Tibial artery (tissue), 4 donors: ENCODE measurements at places on chromosomes 6 and 20.

GRCh38 chr20:47818996-47819609 lies 33.8 kb upstream of the SULF2 start:
- DNase-seq, result no peak

DNA sequence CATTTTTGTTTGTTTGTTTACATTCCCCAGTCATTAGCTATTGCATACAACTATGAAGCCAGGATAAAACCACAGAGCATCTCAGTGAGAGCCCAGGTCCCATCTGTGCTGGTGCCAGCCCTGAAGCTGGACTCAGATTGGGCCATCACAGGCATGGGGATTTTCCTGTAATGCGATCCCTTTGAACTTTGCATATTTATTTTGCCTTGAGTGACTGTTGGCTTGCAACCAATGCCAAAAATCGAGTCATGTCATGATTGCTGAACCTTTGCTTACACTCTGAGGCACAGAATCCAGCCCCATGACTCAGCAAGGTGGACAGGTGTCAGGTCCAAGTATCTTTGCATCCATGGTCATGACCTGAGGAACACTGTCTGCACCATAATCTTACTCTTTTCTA lies 46.2 kb upstream of the GGTLC1 start:
- no peak for DNase-seq

GRCh38 chr20:22836877-22837276 lies 198.2 kb upstream of the SSTR4 start:
- DNase-seq, result no peak

GRCh38 chr20:17972121-17972520 lies 3.3 kb downstream of the MGME1 start:
- no peak for DNase-seq

DNA sequence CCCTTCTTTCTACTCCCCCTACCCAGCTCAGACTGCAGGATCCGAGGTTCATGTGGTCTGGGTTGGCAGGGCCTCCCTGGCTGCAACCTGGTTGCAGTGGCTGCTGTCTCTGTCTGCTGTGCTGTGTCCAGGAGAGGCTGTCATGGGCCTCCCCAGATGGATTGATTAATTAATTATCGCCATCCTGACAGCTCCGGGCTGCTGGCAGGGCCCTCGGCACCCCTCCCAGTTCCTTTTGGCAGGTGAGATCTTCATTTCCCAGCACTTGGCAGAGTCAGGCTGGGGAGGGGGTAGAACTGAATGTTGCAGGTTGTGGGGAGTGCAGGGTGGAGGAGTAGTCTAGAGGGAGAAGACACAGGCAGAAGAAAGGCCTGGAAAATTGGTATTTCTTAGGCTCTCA lies 56.7 kb upstream of the ZFAND3 start:
- no peak for DNase-seq

DNA sequence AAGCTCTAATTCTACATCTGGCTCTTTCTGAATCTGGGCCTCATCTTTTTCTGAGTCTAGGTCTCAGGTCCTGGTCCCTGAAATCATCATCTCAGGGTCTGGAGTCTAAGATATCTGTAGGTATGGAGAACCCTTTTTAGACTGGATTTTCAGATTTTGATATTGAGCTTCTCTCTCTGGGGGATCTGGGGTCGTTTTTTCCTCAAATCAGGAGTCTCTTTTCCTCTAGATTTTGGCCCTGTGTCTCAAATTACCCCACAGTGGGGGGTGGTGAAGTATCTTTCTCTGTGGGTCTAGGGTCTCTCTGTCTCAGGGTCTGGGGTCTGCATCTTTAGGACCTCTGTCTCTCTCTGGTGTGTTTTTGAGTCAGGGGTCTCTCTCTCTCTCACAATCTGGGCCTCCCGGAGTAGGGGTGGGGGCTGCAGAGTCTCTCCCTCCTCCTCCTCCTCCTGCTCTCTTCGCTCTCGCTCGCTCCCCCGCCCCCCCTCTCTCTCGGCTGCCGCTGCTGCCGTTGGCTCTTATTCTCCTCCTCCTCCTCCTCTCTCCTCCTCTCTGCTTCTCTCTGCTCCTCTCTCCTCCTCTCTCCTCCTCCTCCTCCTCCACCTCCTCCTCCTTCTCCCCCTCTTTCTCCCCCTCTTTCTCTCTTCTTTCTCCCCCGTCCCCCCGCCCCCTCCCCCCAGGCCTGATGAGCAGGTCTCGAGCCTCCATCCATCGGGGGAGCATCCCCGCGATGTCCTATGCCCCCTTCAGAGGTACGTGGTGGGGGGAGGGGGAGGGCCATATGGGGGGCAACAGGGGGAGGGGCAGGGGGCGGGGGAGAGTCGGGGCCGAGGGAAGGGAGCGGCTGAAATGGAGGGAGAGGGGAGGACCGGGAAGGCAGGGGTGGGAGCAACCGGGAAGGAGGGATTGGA lies at the start of gene SYNGAP1:
SYNGAP1 (plus strand) TSS at position 486 of the 911 bp plus-strand sequence; CDS start at position 686, 200 bp downstream.
- peak; percentile 90 for DNase-seq

DNA sequence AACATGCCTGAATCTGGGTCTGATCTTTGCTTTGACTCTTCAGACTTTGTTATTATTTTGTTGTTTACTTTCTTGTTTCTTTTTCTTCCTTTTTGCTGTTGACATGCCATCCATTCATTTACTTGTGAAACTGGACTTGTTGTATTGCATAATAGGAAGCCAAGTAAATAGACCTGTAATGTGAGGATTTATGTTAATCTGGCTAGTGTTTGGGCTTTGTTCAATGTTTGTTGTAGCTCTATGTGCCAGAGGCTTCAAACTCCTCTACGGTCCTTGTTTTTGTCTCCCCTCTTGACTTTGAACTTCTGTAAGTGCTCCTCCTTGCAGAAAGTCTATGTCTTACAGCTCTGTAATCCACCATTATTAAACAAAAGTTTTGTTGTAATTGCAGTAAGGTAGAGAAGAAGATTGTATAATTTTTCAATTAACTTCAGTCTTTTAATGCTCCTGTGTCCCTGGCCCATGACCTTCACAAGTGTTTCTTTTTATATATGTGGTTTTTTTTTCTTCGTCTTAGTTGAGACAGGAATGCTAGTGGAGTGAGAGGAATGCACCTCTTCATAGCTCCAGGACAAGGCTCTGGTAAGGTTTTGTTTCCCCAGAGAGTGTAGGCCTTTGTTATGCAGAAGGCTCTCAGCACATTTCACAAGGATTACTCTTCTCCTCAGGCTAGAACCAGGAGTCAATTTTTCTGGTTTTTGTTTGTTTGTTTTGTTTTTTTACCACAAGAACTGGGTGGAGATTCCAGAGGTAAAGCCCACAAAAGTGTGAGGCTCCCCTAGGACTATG lies 1061.8 kb upstream of the CITED2 start:
- no peak for DNase-seq

DNA sequence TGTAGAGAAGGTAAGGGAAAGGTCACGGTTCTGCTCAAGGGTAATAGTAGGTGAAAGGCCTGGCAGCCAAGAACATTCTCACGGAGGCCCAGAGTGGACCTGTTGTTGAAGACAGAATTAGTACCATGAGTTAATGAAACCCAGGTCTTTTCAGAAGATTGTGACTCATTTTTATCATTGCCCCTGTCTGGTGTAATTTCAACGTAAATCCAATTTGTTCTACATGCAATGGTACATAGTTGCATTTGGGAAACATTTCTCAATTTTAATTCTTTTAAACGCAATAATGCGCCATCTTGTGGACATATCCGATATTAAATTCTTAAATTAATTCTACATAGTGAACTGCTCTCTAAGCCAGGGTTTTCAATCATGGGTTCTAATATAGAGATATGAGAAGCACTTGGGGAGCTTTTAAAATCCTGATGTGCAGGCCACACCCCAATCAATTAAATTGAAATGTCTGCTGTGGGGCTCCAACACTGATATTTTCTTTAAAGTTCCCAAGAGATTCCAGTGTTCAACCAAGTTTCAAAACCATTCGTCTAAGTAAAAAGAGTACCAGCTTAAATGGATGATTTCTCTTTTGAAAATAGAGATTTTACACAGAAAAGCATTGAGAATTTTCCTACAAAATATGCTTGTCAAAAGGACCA lies 257.4 kb downstream of the PLCB1 start:
- no peak for DNase-seq

DNA sequence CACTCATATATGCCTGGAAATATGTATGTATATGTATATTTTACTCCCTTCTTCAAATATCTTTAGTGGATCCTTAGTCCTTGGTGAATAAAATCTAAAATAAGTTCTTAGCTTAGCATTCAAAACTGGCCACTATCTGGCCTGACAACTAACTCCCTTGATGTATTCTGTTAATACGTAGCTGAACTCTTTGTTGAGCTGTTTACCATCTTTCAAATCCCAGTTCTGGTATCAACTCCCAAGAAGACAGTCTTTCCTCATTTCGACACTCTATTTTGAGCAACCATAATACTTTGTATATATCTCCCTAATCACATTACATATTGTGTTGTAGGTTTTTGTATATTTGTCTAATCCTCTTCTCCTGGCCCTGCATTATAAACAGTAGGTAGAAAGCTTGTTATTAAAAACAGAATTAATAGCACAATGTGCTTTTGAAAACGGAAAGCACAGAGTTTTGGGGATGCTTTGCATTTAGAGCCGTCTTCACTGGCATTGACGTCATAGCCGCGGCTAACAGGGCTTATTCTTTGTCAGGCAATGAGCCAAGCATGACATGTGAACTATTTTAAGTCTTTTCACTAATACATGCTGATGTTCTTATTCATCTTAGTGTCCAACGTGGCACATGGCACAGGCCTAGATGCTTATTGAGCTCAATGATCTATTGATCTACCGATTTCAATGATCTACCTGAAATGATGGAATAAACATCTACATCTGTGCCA lies 47.2 kb upstream of the CCN2 start:
- peak; percentile 72 for DNase-seq

- no peak for DNase-seq
Measured at GRCh38 chr20:3996399-3996798, 19.0 kb downstream of the RNF24 start.

- DNase-seq, result no peak
Measured at GRCh38 chr20:14582855-14583254, 245.4 kb upstream of the FLRT3 start.

DNA sequence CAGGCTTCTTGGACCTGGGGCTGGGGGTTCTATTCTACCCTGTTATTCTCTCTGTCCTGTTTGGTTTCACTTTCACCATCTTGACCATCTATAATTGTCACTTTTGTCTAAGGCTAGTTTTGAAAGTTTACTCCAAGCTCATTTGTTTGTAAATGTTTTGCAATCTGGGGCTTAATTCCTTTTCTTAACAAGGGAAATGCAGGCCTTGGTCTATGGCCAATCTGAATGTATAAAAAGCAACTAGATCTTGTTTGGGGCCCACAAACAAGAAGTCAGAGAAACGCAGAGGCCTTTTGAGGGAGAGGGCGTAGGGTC lies 86.3 kb upstream of the PREP start:
- DNase-seq, result no peak

GRCh38 chr6:156485150-156485549 lies 292.0 kb upstream of the ARID1B start:
- DNase-seq, result no peak

GRCh38 chr20:25398376-25399036 lies 7.9 kb upstream of the ABHD12 start:
- no peak for DNase-seq

DNA sequence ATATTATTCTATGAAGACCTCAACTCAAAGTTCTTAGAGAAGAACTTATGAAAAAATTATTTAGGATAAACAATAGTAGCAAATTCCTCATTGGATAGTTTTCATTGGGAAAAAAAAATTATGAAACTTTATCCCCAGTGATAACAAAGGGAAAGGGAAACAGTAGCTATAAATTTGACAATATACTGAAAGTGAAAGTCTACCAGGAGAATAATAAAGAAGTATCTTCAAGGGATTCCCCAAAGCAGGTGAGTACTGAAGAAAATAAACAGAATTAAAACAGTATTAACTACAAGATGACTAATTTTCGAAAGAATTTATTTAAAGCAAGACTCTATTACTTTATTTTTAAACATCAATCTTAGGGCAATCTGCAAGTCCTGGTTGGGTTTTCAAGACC lies 56.4 kb downstream of the REPS1 start:
- no peak for DNase-seq

GRCh38 chr6:13304580-13305260 lies 23.6 kb downstream of the TBC1D7 start:
- DNase-seq, result no peak

GRCh38 chr20:3237011-3237957 lies 1.7 kb downstream of the SLC4A11 start:
- no peak for DNase-seq

DNA sequence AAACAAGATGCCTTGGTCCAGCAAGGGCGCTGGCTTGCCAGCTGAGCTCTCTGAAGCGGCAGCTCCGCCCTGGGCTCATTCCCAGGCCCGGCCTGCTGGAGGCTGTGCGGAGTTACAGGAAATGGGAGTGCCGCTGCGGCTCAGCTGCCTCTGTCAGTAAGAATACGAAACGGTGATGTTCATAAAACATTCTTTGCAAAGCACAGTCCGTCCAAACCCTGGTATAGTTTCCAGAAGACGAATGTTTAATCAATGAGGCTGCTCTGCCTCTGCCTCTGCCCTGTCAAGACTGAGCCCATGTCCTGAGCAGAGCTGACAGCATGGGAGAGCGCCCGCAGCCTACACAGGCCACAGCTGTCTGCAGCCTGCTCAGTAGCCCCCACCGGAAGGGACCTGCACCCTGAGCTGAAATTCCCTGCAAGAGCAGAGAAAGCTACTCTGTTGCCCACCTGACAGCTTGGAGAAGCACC lies 153.3 kb upstream of the SNX9 start:
- DNase-seq, result peak; percentile 93

- no peak for DNase-seq
Measured at GRCh38 chr20:22470620-22471026, 113.7 kb downstream of the FOXA2 start.

- DNase-seq, result no peak
Measured at GRCh38 chr6:72683797-72684196, 61.9 kb downstream of the KCNQ5 start.

DNA sequence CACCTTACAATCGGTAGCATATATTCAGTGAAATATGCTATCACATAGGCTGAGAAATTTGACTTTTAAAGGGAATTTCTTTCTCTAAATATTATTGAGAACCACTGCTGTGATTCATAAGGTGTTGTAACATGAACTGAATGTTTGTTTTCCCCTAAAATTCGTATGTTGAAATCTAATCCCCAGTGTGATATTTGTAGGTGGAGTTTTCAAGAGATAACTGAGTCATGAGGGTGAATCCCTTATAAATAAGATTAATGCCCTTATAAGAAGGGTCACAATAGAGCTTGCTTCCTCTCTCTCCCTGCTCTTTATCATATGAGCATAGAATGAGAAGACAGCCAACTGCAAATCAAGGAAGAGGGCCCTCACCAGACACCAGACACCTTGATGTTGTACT lies 64.8 kb downstream of the LMBRD1 start:
- DNase-seq, result no peak

- DNase-seq, result no peak
Measured at GRCh38 chr20:15609921-15610320, 963.3 kb downstream of the KIF16B start.

GRCh38 chr6:144349690-144350527 lies 64.8 kb downstream of the UTRN start:
- no peak for DNase-seq
